H1 (cell line): ENCODE measurements at places on chromosomes 12 and 14. TPM values are rescaled to one million over a fixed set of nuclear protein-coding genes. Genes with fewer than 3 reads are reported as not detected.

- H3K4me3 ChIP-seq: no peak overlapping the region
- H3K4me1 ChIP-seq: no peaks in the 10 kb centered on the region
- H3K27ac ChIP-seq: no peak overlapping the region
- no peak for DNase-seq
Observed at GRCh38 chr12:60225216-60226000, 629.6 kb downstream of the SLC16A7 start.

- DNase-seq: no peak
- no peaks in the 10 kb centered on the region for H3K27me3 ChIP-seq
- H3K27ac ChIP-seq: no peak overlapping the region
- H3K36me3 ChIP-seq: no peaks in the 10 kb centered on the region
- no peaks in the 10 kb centered on the region for H3K4me1 ChIP-seq
Observed at GRCh38 chr14:61953602-61954001, 191.4 kb downstream of the SNAPC1 start.

DNA sequence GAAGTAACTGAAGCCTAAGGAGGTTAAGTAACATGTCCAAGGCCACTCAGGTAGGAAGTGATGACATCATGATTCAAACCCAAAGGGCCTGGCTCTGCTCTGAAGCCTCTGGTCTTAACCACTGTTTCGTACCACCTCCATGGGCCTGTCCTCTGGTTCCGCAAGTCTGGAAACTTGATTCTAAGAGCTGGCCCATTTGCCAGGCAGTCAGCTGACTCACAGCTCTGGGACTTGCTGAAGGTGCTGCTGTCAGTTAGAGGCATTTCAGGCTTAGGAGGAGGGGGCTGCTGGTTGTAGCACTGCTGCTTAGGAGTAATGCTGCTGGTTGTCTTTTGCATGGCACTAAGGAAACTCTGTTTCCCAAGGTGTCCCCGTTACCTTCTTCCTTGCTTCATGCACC, 7.9 kb downstream of the NRXN3 start:
- no peaks in the 10 kb centered on the region for H3K4me1 ChIP-seq
- no peaks in the 10 kb centered on the region for H3K36me3 ChIP-seq
- no peaks in the 10 kb centered on the region for H3K27me3 ChIP-seq

TAS2R31 gene
- total RNA-seq: 1.4 and 1.5 TPM in 2 replicates

GTF2A1 gene
- 53.5 and 57.8 TPM in 2 replicates for total RNA-seq

SLC7A8 gene
- total RNA-seq: 204 and 209 TPM in 2 replicates

- no peaks in the 10 kb centered on the region for H3K4me1 ChIP-seq
- H3K27me3 ChIP-seq: no peaks in the 10 kb centered on the region
- H3K27ac ChIP-seq: no peak overlapping the region; the same call in 1 of the 2 replicates
- H3K36me3 ChIP-seq: no peaks in the 10 kb centered on the region
Observed at GRCh38 chr14:39957987-39958386, 525.8 kb upstream of the FBXO33 start.

DNA sequence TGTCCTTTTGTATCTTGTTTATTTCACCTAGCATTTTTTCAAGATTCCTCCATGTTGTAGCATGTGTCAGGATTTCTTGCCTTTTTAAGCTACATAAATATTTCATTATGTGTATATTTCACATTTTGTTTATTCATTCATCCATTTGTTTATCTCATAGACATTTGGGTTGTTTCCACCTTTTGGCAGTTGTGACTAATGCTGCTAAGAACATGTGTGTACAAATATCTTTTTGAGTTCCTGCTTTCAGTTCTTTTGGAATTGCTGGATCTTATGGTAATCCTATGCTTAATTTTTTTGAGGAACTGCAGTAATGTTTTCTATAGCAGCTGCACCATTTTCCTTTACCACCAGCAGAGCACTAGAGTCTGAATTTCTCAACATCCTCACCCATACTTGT, 62.4 kb downstream of the SCN8A start:
- no peak overlapping the region for H3K4me3 ChIP-seq
- H3K4me1 ChIP-seq: no peaks in the 10 kb centered on the region
- H3K36me3 ChIP-seq: no peaks in the 10 kb centered on the region

DNA sequence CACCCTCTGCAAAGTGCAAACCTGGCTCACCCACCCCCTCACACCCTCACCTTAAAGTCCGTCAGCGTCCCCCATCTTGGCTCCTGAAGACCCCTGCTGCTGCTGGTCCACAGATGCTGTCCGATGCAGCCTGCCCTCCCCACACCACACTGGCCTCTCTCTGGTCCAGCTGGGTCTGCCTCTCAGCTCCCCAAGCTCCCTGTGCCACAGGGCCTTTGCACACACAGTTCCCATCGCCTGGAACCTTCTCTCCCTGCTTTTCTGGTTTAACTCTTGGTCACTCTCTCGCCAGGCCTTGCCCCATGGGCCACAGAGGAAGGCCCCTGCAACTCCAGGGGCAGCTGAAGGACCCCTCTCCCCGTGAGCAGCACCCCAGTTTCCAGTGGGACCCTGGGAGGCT, 44.9 kb downstream of the TESC start:
- peaks cover 28% of the 10 kb centered on the region for H3K4me1 ChIP-seq
- H3K4me3 ChIP-seq: no peak overlapping the region
- no peaks in the 10 kb centered on the region for H3K36me3 ChIP-seq

DNA sequence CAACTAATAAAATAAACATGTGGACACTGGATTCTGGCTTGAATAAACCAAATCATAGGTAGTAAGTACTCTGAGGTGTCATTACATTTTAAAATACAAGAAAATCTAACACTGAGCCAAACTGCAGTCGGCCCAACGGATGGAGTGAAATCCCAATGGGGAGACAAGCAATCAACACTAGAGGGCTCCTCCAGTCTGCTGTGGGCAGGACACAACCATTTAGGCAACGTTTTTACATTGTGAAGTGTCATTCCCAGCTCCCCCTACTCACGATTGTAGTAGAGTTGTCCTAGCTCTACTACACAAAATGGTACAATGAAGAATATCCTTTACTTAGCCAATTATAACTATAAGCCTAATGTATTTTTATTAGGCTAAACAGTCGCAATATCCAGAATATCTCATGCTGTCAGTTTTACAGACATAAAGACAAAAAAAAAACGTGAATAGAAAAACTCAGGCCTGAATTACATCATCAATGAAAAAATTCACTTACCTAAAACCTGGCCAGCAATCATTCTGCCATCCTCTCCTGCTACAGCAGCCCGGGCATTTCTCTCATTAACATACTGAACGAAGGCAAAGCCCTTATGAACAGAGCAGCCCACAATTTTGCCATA, 35.7 kb downstream of the HNRNPC start:
- H3K4me3 ChIP-seq: no peak overlapping the region
- peaks cover 94% of the 10 kb centered on the region for H3K36me3 ChIP-seq
- no peaks in the 10 kb centered on the region for H3K27me3 ChIP-seq
- no peak overlapping the region for H3K27ac ChIP-seq
- no peaks in the 10 kb centered on the region for H3K4me1 ChIP-seq

- no peaks in the 10 kb centered on the region for H3K36me3 ChIP-seq
- no peaks in the 10 kb centered on the region for H3K27me3 ChIP-seq
- peaks cover 4% of the 10 kb centered on the region; the same call in 1 of the 2 replicates for H3K4me1 ChIP-seq
- no peak for DNase-seq
Observed at GRCh38 chr12:15772405-15773018, 16.7 kb downstream of the EPS8 start.

- no peak overlapping the region for H3K4me3 ChIP-seq
- no peaks in the 10 kb centered on the region for H3K27me3 ChIP-seq
- no peaks in the 10 kb centered on the region for H3K36me3 ChIP-seq
- no peak for DNase-seq
- no peak overlapping the region for H3K27ac ChIP-seq
Observed at GRCh38 chr12:13843841-13844240, 137.6 kb downstream of the GRIN2B start.

- no peak overlapping the region for H3K4me3 ChIP-seq
- H3K36me3 ChIP-seq: no peaks in the 10 kb centered on the region
- no peak for DNase-seq
- no peaks in the 10 kb centered on the region for H3K27me3 ChIP-seq
Observed at GRCh38 chr14:92539419-92539818, 25.8 kb downstream of the RIN3 start.

- no peak for DNase-seq
- no peaks in the 10 kb centered on the region for H3K4me1 ChIP-seq
- H3K27me3 ChIP-seq: no peaks in the 10 kb centered on the region
- H3K36me3 ChIP-seq: no peaks in the 10 kb centered on the region
- H3K27ac ChIP-seq: no peak overlapping the region
- H3K4me3 ChIP-seq: no peak overlapping the region
Observed at GRCh38 chr12:64293654-64294364, 71.7 kb upstream of the KICS2 start.

DNA sequence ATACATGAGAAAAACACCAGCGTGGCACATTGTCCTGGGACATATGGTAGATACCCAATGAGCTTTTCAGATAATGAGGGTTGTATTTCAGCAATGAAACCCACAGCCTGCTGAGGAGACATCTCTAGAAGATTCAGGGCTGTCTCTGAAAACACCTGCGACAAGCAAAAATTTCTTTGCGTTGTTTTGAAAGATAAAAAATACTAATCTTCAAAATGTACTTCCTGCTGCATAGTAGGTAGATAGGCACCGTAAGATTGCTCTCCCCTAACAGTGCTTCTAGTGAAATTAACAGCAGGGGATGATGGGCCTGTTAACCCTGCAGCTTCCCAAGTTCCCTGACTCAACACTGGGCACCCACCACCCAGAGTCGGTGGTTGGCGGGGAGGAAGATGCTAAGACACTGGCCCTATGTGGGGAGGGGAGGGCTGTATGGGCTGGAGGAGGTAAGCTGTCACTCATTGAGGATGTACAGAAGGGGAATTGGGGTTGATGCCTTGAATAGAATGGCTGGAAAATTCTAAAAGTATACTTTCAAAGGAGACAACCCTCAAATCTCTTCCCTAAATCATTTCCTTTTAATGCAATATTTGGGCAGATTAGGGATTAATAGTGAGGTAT, 20.0 kb downstream of the ZFP36L1 start:
- no peak for DNase-seq
- H3K4me1 ChIP-seq: no peaks in the 10 kb centered on the region
- no peak overlapping the region for H3K27ac ChIP-seq
- no peak overlapping the region for H3K4me3 ChIP-seq
- no peaks in the 10 kb centered on the region for H3K27me3 ChIP-seq

- no peaks in the 10 kb centered on the region for H3K4me1 ChIP-seq
- H3K4me3 ChIP-seq: no peak overlapping the region
- H3K27ac ChIP-seq: no peak overlapping the region
- no peaks in the 10 kb centered on the region for H3K36me3 ChIP-seq
Observed at GRCh38 chr14:33728010-33728498, 222.8 kb downstream of the EGLN3 start.

SOX5 gene
- total RNA-seq: 1.1 and 2.6 TPM in 2 replicates

- no peaks in the 10 kb centered on the region for H3K27me3 ChIP-seq
- no peaks in the 10 kb centered on the region for H3K4me1 ChIP-seq
- H3K27ac ChIP-seq: no peak overlapping the region
- H3K36me3 ChIP-seq: no peaks in the 10 kb centered on the region
- H3K4me3 ChIP-seq: no peak overlapping the region
Observed at GRCh38 chr12:20274008-20274407, 94.3 kb upstream of the PDE3A start.

CARMIL3 gene
- 8.5 and 9.0 TPM in 2 replicates for total RNA-seq

- peaks cover 4% of the 10 kb centered on the region for H3K36me3 ChIP-seq
- DNase-seq: peak; percentile 91
- peak within 1 kb of the TSS; percentile 97 for H3K4me3 ChIP-seq
Observed at GRCh38 chr14:24232121-24232644, at the start of gene NEDD8. Gene NEDD8, minus strand, starts transcription at chr14:24232367. Its CDS starts 100 bp downstream, at chr14:24232267.

GRCh38 chr12:132205271-132206045, 61.2 kb downstream of the NOC4L start:
- no peaks in the 10 kb centered on the region for H3K36me3 ChIP-seq
- no peak for DNase-seq
- H3K27me3 ChIP-seq: peaks cover 12% of the 10 kb centered on the region; the same call in 1 of the 2 replicates
- H3K4me1 ChIP-seq: no peaks in the 10 kb centered on the region
- no peak overlapping the region for H3K4me3 ChIP-seq
- H3K27ac ChIP-seq: no peak overlapping the region

ESYT1 gene
- total RNA-seq: 85.1 and 86.9 TPM in 2 replicates

GRCh38 chr12:120820884-120821510, 83.2 kb downstream of the SPPL3 start:
- H3K27me3 ChIP-seq: no peaks in the 10 kb centered on the region
- DNase-seq: no peak
- H3K27ac ChIP-seq: no peak overlapping the region
- no peaks in the 10 kb centered on the region for H3K36me3 ChIP-seq
- H3K4me1 ChIP-seq: peaks cover 7% of the 10 kb centered on the region

DNA sequence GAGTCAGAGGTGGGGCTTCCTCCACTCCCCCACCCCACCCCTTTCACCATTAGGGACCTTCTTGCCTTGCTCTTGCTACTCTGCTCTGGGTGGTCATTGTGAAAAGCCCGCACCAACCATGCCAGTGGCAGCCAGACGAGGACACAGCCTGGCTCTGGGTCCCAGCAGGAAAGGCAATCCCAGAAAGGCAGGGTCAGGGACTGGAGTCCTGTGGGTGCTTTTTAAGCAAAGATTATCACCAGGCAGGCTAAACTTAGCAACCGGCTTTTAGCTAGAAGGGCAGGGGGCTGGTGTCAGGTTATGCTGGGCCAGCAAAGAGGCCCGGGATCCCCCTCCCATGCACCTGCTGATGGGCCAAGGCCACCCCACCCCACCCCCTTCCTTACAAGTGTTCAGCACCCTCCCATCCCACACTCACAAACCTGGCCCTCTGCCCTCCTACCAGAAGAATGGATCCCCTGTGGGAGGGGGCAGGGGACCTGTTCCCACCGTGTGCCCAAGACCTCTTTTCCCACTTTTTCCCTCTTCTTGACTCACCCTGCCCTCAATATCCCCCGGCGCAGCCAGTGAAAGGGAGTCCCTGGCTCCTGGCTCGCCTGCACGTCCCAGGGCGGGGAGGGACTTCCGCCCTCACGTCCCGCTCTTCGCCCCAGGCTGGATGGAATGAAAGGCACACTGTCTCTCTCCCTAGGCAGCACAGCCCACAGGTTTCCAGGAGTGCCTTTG, 1.2 kb upstream of the GAPDH start:
- peaks cover 18% of the 10 kb centered on the region for H3K4me1 ChIP-seq
- no peak for DNase-seq
- peaks cover 46% of the 10 kb centered on the region for H3K36me3 ChIP-seq

DNA sequence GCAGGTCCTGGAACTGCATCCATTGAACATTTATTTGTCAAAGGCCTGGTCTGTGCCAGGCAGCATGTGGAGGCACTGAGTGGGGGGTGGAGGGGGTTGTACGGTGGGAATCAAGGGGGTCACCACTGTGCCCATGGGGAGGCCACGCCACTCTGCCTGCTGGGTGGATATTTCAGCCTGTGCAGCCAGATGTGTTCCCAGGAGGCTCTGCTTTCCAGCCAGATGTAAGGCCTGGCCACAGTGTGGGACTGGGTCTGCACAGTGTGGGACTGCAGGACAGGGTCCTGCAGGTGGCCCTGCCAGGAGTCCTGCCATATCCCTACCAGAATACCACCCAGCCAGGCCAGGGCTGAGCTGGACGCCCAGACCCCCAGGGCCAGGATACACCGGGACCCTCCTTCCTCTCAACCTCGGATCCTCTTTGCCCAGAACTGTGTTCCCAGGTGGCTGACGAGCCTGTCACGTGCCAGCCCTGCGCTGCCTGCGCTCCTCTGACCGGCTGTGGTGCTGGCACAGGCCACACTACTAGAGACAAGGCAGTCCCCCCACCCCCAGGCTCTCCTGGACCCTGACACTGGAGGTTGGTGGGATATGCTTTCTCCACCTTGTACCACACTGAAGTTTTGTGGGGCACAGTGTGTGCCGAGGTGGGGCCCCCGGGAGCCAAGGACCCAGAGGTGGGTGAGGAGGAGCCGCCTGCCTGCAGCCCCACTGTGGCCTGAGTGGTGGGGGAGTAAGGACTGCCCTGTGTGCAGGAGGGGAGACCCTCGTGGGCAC, 17.5 kb downstream of the XRCC3 start:
- no peak for DNase-seq
- H3K4me1 ChIP-seq: 0 out of 2 replicates have a peak, but pooled peaks cover 2% of the 10 kb centered on the region
- H3K27me3 ChIP-seq: no peaks in the 10 kb centered on the region
- H3K27ac ChIP-seq: no peak overlapping the region; the same call in 1 of the 2 replicates
